ENCODE measurements at places on chromosomes 5 and 9. TPM values are rescaled to one million over a fixed set of nuclear protein-coding genes. Genes with fewer than 3 reads are reported as not detected.

The MEGF10 gene
- 32.7 TPM for total RNA-seq

The ARHGEF37 gene
- 19.0 TPM for total RNA-seq

The CORO2A gene
- total RNA-seq: 5.3 TPM

The RGMB gene
- total RNA-seq: 31.9 TPM

The LRRC14B gene
- 4.1 TPM for total RNA-seq

The ADAMTS16 gene
- 4.9 TPM for total RNA-seq

The IGFBPL1 gene
- 11.7 TPM for total RNA-seq

The ZBTB26 gene
- total RNA-seq: 18.4 TPM

The SPATA31E1 gene
- not detected for total RNA-seq

The AGTPBP1 gene
- 99.8 TPM for total RNA-seq

The ARHGEF39 gene
- total RNA-seq: 1.9 TPM

The BHMT2 gene
- total RNA-seq: 7.5 TPM

The BTNL3 gene
- not detected for total RNA-seq

The LTC4S gene
- total RNA-seq: 1.1 TPM

Measured in camera-type eye (tissue), 1 donor.